ENCODE measurements at places on chromosomes 4 and X.

- DNase-seq: no peak
These were observed 1565.1 kb downstream of the ARAP2 start for GRCh38 chr4:34679228-34679627.

DNA sequence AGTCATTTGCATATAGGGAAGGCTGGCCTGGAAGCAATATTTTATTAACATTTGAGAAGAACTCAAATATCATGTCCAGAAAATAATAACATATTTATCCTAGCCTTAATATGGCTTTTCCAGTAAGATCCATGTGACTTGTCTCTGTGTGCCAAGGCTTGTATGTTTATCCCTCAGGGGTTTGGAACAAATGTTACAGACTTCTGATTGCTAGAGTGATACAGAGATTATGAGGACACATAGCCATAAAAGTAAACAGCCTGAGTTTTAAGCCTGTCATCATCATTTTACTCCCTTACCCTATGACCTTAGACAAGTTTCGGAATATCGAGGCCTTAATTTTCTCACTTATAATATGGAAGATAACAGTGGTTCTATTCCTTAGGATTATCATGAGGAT lies 338.1 kb downstream of the GPAT3 start:
- DNase-seq: no peak

- DNase-seq: no peak
These were observed 27.4 kb downstream of the NOCT start for GRCh38 chr4:139042981-139043460.

GRCh38 chrX:24018809-24019208 lies 8.2 kb downstream of the KLHL15 start:
- DNase-seq: no peak

GRCh38 chrX:44873415-44874276 lies 658 bp downstream of the KDM6A start:
- DNase-seq: peak; percentile 55

- no peak for DNase-seq
These were observed 3.0 kb downstream of the NFKB1 start for GRCh38 chr4:102503831-102504786.

DNA sequence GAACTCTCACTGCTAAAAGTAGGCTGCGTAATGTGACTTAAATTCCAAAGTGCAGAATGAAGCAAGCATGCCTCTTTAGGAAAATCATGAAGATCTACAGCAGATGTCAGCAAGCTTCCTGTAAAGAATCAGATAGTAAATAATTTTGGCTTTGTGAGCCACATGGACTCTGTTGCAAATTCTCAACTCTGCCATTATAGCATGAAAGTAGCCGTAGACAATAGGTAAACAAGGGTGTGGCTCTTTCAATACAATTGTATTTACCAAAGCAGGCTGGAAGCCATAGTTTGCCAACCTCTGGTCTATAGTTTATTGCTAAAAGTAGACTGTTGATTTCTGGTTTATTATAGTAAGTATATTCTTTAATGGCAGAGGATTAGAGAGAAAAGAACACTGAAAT lies 80.3 kb upstream of the FAM9B start:
- DNase-seq: no peak

DNA sequence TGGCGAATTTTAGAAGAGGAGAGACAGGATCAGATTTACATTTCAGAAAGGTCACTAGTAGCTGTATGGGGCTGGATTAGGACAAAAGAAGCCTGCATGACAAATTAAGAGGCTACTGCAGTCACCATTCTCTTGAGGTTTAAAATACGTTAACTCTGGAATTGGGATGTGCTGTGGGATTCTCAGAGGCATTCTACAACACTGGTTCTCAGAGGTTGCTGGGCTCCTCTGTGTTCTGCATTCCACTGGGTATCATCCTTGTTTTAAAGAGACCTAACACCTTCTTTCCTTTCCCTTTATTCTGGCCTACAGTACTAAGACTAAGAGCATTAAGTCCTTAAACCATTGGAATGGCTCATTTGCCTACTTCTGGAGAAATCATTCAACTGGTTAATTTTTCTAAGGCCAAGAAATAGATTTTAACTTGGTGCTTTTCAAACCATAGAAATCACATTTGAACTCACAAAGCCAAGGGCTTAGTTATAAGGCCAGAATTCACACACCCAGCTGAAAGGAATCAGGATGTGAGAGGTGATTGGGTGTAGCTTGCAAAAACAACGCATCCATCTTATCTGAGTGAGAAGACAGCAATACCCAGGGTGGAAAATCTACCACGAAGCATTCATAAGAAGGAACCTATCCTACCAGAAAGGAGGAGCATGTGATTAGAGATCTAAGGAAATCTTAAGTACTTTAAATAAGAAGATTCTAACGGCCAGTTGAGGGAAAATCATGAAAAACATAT lies 116.6 kb downstream of the SHISA3 start:
- no peak for DNase-seq

DNA sequence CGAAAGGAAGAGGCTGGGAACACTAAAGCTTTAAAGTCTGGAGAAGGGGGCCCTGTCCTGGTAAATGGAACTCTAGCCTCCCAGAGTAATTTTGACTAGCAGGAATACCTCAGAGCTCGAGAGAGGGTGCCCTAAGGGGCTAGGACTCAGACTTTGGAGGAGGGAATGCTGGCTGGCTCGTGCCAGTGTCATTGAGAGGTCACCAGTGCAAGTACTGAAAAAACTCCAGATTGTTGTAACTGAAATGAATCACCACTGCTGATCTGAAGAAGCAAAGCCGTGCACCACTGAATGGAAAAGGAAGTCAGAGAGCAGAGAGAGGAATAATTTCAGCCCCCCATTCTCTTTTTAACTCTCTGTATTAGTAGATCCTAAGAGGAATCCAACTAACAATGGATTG lies 690.2 kb downstream of the FAT4 start:
- no peak for DNase-seq

- DNase-seq: no peak
These were observed 96.6 kb upstream of the IL13RA1 start for GRCh38 chrX:118630848-118631247.

DNA sequence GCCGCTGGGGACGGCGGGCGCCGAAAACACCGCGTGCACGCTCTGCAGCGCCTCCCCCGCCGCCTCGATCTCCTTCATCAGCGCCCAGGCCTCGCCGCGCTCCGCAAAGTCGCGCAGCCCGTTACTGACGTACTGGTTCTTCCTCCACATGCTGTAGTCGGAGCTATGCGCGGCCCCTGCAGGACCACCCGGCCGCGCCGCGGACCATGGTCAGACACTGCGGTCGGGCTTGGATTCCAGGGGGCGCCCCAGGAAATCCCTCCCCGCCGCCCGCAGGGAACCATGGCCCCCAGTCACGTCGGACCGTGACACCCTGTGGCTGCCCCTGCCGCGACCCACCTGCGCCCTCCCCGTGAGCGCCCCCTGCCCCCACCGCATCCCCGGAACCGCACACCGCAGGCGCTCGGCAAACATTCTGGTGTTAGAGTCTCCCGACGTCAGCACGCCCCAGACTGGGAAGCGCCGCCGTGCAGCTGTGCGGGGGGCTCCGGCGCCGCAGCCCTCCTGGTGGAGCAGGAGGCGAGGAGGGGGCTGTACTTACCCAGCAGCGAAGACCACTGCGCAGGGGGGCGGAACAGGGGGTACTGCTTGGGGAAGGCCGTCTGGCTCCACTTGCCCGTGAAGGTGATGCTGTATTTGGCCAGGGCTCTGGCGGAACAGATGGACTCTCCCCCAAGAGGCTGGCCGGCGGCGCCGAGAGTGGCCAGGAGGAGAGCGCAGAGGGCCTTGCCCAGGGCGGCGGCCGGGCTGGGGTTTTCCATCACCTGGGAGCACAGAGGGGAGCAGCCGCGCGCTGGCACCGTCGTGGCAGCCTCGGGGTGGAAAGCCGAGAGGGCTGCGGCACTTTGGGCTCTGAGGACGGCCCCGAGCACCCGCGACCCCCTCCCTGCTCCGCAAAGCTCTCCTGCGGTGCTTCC lies 814 bp downstream of the SPON2 start:
- peak; percentile 68 for DNase-seq

- DNase-seq: no peak
These were observed 320.4 kb upstream of the KLF3 start for GRCh38 chr4:38343608-38344007.

DNA sequence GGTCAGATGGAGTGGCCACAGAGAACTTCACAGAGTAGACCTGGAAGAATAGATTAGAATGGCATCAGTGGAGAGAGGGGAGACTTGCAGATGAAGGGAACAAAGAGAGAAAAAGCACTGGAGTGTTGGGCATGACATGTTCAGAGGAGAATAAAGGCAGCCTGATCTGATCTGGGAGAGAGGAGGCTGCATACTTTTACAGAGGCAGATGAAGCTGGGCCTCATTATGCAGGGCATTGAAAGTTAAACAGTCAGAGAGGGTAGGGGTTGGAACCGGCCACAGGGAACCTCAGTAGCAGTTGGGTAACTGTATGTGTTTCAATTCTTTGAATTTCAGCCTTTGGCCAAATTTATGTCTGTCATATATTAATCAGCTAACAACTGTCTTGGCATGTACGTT lies 61.2 kb downstream of the SH3BGRL start:
- no peak for DNase-seq

DNA sequence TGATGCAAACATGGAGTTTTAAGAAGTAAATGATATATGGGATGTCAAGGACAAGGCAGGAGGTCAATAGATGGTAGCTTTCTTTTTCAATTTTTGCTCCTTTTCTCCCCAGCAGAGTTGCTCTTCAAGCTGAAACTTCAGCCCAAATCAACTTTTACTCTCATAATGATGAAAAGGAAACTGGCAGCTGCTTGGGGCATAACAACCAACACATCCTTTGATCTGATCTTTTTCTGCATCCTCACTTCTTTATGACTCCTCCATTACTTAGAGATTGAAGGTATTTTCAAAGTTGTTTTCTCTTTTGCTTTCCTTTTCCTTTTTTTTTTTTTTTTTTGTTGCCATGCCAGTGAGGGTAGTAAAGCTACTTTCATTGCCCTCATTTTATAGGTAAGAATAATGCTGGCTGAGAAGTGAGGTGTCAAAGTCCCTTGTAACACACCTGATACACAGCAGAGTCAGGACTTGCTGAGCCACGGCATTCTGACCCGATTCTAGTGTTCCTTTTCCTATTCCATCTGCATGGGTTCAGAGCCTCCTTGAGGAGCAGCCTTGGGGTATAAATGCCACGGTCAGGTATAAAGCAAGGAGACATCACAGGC lies 26.9 kb downstream of the SLC2A9 start:
- DNase-seq: peak; percentile 39

DNA sequence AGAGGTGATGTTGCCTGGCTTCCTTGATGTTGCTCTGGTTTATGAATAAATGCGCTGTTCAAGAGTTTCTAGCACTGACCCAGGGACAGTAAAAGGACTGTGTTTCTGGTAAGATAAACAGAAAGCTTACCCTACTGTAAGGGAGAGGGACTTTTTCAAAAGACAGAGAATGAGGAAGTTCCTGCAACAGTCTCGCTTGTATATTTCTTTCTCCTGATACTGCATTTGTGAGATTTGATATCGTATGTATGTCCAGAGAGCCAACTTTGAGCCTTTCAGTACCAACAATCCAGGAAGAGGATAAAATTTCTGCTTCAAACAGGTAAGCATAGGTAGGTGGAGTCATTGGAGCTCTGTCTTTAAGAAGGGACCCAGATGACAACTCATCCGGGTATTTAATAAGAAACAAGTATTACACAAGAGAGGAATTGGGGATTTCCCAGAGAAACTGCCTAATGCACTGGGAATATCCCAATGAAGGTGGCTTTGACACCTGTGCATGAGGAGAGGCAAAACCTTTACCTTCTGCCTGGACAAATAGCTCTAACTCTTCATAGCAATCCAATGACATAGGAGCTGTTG lies 773 bp downstream of the DAPP1 start:
- no peak for DNase-seq

GRCh38 chr4:92387459-92388069 lies 83.8 kb downstream of the GRID2 start:
- DNase-seq: no peak

DNA sequence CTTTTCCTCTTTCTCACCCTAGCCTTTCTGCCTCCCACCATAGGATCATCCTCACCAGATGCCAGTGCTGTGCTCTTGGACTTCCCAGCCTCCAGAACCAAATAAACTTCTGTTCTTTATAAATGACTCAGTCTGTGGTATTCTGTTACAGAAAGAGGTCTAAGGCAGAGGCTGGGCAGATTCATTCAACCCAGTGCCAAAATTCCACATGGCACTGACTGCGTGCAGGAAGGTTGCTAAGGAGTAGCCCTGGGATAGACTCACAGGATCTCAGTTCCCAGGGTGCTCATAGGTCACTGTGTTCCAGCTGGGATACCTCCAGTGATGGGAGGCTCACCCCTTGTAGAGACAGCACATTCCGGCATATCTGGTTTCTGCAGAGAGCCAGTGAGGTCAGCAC lies 22.0 kb downstream of the SORCS2 start:
- no peak for DNase-seq

DNA sequence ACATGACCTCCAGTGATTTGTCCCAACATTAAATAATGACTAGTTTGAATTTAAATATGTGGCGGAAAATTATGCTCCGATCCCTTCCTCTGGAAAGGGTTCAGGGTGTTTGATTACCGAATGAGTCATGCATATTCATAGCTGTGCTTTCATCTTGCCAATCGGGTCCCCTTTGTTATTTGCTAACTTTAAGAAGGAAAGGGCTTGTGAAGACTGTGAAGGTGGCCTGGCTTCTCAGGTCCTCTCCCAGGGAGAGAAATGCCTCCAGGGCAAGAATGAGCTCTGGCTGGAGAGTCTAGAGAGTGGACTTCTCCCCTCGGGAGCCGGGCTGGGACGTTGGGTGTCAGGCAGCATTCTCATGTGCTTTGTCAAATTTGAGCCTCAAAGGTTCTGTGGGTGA lies 155.5 kb upstream of the PSAPL1 start:
- DNase-seq: no peak

- no peak for DNase-seq
These were observed 57.3 kb downstream of the ABCG2 start for GRCh38 chr4:88101165-88101564.

DNA sequence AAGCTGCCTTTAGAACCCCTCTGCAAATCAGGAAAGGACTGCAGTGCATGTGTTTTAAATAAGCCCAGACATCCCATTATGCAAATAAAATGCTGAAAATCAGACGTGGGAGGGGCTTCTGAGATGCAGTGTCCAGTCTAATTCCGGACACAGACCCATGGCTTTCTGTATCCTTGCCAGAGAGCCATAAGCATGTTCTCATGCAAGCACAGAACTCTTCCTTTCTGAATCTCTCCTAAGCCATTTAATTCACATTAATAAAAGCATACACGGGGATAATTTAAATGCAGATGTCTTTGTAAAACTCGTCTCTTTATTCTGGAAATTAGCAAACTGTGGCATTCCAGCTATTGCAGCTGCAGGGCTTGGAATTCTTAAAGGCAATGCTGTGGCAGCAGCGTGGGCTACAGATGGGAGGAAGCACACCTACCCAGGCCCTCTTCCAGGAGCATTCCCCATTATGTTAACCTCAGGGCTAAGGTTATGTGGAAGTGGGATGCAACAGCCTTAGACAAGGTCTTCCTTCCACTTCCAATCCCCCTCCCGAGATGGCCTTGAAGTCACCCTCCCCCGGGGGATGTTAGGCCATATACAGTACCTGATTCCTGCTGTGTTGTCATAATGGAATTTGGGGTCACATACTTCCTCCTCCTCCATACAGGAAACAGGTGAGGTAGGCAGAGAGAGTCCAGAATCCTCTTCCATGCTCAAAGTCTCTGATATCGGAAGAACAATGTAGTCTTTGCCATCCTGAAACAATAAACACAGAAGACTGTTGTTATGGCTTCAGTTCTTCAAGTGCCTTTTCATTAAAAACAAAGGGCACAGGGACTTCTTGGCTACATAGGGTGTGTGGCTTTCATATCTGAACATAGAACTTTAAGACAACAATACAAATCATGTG lies 38.1 kb downstream of the KDR start:
- no peak for DNase-seq

GRCh38 chr4:38322714-38323113 lies 341.3 kb upstream of the KLF3 start:
- DNase-seq: no peak

GRCh38 chr4:109702950-109703663 lies at the start of gene CASP6:
TSS of gene CASP6 (minus strand) at chr4:109703445. CDS start at chr4:109703395, 50 bp downstream.
- peak; percentile 86 for DNase-seq
